ENCODE measurements at places on chromosomes 3 and 15.

DNA sequence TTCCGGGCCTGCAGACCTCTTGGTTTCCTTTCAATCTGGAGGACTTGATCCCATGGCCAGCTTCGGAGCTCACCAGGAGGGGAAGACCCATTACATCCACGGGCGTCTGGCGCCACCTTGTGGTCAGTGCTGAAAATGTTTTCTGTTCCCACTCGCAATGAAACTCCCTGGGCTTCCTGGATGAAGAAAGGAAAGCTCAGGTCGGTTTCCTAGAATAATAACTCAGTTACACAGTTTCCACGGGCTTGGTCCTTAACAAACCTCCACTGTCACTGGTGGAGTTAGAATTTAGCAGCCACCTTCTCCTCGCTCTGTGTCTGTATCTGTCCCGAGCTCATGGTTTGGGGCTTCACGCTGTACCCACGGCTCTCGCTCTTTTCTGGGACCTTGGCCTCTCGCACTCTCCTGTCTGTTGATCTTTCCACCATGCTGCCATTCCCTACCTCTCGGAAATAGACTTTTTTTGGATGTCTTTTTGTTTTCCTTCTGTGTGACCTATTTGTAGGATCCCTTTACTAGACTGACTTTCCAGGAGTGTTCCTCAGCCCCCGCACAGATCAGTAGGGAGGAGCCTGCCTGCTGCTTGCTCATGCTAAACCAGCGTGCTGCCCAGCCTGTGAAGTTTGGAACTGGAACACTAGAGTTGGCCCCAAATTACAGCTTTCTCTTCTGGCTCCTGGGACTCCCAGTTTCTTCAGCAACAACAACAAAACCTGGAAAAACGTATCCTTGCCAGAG is 56.3 kb downstream of the IL20RB start:
- peak; percentile 59 for DNase-seq

GRCh38 chr15:66047321-66048024 is 178.2 kb downstream of the RAB11A start:
- no peak for DNase-seq

DNA sequence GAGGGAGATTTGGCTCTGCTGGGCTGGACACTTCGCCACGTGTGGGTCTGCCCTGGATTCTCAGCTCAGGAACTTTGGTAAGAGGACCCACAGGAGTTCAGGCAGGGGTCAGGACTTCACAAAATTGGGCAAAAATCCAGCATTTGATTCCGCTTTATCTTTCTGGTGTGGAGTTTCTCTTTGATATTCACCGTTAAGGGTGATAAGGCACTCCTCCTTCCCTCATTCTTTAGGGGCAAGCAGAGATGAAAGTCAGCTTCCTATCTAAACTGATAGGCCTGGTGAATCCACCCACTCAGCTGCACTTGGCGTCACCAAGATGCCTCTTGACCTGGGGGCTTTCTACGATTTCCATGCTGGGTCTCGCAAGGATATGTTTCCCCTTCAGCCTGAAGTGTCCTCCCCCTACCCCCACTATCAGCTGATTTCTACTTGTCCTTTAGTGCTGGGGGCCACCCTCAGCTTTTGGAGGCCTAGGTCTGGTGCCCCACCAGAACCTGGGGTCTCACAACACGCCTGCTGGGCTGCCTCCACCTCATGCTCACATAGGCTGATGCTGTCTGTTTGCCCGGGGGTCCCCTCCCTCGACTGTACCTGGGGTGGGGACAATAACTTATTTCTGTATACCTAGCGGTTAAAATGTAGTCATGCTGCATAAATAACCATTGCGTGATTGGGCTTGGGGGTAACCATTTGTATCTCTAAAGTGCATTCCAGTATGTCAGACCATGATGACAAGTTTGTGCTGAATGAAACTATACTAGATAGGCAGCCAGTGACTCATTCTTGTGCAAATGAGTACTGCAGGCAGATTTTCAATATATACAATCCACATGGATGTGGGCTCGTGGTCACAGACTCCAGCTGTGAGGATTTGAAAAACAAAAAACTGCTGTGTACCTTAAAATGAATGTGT is 248.3 kb downstream of the ADAMTS17 start:
- DNase-seq = no peak

GRCh38 chr15:50187997-50188396 is 6.0 kb downstream of the SLC27A2 start:
- no peak for DNase-seq

DNA sequence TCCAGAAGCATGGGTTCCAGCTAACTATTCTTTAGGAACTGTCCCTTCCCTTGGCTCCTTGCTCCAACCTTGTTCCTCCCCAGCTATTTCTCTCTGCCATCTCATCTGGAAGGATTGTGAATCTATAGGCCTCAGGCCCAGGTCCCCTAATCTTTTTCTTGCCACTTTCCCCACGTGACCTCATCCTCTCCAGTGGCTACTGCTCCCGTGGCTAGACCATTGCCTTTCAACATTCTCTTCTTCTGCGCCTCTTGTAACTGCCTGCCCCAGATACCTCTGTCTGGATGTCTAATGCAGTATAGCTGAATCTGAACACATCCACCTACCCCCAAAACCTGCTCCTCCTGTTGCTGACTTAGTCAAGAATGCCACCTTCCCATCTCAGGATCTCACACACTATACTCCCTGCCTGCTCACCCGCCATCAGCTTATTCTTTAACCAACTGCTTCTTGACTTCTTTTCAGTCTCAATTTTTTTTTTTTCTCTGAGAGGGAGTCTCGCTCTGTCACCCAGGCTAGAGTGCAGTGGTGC is 5.2 kb downstream of the GPX1 start:
- DNase-seq = no peak

DNA sequence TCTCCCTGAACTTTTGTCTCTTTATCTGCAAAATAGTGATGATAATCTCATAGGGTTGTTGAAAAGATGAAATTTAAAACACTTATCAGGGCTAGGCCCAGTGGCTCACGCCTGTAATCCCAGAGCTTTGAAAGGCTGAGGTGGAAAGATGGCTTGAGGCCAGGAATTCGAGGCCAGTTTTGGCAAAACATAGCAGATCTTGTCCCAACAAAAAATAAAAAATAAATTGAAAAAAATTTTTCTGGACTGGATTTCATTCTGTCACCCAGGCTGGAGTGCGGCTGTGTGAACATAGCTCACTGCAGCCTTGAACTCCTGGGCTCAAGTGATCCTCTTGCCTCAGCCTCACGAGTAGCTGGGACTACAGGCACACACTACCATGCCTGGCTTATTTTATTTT is 29.6 kb downstream of the LMLN start:
- no peak for DNase-seq

- no peak for DNase-seq
Observed at GRCh38 chr3:192861972-192862371, 55.7 kb downstream of the MB21D2 start.

DNA sequence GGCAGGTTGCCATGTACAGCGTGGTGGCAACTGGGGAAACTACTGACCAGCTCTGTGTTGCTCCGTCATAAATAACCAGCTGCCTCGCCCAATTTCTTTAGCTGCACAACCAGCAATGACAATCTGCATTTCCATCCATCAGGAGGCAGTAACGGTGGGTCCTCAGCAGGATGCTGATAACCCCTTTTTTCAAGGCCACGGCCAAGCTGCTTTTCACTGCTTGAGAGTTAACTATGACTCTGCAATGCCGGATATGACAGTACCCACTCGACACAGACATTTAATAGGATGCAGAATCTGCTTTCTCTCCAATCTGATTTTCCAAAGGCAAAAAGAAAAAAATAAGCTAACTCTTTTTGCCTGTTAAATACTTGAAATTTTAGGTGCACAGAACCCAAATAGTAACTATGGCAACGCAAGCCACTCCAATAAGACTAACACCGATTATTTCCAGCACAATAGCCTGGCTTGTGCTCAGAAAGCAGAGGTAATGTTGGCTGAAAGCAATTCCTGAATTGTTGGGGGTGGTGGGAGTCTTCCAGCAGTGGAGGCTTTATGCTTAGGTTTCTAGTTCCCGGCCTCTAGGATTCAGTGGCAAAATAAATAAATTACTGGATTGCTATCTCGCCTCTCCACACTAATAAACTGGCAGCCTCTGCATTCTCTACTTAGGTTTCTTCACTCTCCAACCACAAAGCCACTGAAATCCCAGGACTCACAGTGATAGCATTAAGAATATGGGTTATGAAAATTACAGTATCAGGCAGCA is 31.2 kb upstream of the SRGAP3 start:
- no peak for DNase-seq

- no peak for DNase-seq
Observed at GRCh38 chr15:99732751-99733267, 428 bp downstream of the LYSMD4 start.

DNA sequence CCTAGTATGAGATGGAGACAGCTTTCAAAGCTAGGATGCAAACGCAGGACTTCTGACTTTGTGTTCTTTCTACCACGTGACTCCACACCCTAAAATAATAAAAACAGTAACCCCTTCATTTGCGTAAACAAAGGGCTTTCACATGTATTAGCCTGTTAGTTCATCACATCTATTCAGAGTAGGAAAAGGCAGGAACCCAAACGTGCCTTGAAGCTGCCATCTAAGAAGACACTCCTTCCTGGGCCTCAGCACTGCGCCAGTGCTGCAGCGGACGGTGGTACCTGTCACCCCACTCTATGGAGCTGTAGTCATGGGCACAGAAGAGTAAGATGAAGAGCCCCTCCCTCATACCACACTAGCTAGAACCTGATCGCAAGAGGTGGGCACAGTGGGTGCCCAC is 34.3 kb downstream of the PLD1 start:
- no peak for DNase-seq
